ENCODE measurements at places on chromosomes 5 and 9.

DNA sequence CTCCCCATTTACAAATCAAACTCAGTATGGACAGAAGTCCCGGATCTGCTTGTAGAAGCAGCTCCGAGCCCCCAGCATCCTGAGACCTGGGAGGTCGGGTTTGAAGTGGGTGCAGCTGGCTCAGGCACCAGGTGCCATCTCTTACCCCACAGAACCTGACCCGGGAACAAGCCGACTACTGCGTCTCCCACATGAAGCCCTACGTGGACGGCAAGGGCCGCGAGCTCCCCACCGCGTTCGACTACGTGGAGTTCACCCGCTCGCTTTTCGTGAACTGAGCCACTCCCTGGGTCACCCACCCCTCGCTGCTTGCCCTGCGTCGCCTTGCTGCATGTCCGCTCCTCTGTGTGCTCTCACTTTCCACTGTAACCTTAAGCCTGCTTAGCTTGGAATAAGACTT, 23.6 kb downstream of the DYNC2I2 start:
- DNase-seq = no peak

DNA sequence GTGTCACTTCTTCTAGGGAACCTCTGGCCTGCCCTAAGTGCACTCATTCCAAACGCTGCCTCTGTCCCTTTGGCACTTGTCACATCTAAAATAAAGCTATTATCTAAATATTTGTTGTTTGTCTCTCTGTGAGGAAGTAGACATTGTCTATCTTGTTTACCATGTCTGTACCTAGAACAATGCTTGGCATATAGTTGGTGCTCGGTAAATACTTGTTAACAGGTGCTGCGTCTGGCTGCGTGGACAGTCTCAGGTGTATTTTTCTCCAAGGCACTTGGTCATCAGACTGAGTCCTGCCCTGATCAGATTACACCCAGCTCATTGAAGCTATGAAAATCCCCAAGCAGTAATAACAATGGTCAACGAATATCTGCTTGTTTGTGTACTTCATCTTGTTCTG, 174.9 kb upstream of the SMIM23 start:
- DNase-seq = no peak

DNA sequence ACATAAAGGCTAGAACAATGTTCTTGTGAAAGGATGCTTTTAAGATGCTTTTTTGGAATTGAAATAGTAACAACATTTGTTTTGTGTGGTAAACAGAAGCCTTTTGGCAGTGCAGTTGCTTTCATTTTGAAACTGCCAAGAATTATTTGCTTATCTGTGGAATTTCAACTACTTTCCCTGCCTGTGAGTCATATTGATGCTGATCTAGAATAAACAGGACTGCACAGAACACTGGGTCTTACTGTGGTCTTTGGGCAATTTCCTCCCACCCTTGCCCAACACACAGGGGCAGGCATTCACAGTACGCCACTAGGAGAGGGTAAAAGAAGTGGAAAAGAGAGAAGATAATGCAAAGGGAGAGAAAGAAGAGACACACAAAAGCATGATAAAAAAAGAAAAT, 483.7 kb downstream of the ELAVL2 start:
- no peak for DNase-seq

DNA sequence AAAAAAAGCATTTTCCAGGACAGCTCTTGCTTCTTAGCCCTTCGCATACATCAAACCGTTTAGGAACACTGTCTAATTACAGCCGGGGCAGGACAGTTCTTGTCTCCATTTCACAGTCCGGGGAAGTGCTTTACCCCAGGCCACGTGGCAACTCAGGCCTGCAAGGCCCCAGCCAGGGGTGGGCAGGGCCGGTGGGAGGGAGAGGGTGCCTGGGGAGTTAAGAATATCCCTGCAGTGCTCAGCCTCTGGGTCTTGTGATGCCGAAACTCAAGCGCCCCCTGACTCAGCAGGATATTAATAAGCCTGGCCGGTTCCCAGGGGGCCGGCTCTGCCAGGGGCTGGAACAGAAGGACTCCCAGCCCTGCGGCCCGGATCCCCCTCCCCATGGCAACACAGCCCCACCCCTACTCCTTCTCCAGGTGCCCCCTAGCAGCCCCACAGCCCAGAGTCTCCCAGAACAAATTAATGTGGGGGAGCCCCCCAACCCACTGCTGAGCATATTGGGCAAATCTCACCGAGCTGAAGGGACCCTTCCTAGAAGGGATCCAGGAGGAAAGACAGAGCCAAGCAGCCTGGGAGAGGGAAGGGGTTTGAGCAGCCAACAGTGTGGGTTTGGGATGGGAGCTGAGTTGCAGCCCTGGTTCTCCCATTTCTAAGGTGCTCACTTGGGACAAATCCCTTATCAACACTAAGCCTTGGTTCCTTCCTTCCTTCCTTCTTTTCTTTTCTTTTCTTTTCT, 45.3 kb downstream of the PLPP7 start:
- no peak for DNase-seq
